Frontal cortex (tissue), 4 donors: ENCODE measurements at places on chromosomes 7 and 10. TPM values are rescaled to one million over a fixed set of nuclear protein-coding genes. Genes with fewer than 3 reads are reported as not detected.
A peak's percentile ranks its signal among the peaks of the same experiment; 100 is the strongest.

- no peak for DNase-seq
Observed at GRCh38 chr7:139589474-139589873, 66.0 kb downstream of the CLEC2L start.

DNA sequence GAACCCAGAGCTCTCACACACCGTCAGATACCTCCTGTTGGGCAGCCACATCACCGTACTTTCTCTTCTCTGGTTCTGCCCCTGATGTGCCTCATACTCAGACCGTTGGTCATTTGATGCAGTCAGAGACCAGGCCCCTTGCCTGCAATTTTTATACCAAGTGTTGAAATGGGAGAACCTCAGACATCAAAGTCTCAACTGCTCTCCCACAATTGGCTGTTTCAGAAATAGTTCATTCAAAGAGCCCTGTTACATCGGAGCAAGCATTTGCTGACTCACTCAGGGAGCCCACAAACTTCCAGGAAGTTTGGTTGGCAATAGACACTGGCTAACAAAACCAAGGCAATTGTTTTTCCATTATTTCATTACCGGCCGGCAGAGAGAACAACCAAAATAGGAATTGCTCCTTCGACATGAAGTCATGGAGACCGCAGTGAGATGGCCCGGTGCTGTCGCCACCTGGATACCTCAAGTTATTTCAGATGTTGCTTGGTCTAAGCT, 33.5 kb upstream of the ADAM12 start:
- no peak for DNase-seq

DNA sequence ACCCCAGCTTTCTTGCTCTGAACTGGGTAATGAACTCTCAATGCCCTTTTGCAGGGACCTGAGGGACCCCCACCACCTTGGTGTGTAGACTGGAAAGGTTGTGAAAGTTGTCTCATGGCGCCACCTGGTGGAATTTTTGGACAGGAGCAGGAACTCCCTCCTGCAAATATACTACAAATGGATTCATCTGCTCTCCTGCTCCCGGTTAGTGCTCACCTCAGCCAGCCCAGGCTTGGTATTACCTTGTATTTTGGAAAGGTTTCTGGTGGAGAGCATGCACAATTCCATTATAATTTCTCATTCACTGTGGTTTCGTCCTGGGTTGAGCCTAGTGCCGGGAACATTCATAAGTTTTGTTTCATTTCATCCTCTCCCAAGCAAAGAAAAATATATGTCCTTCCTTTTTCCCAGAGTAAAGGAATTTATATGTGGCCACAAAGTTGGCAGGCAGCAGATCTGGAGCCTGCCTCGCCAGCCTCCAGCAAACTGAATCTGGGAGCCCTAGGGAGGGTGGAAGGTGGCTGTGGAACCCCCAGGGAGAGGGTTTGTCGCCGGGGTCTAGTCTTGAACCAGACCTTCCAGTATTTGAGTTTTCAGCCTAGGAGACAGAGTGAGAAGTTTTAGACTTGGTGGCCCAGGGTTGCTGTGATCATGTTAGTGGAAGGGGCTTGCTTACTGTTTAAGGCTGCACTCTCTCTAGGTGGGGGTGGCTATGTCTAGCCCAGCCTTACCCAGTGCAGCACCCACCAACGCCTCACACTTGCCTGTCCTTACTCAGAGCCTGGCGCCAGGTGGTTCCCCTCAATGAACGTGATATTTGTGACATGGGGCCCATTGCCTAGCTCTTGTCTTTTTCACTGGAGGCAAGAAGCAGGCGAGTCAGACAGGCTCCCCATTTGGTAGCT, 9.5 kb downstream of the FAM241B start:
- peak; percentile 68 for DNase-seq

DNA sequence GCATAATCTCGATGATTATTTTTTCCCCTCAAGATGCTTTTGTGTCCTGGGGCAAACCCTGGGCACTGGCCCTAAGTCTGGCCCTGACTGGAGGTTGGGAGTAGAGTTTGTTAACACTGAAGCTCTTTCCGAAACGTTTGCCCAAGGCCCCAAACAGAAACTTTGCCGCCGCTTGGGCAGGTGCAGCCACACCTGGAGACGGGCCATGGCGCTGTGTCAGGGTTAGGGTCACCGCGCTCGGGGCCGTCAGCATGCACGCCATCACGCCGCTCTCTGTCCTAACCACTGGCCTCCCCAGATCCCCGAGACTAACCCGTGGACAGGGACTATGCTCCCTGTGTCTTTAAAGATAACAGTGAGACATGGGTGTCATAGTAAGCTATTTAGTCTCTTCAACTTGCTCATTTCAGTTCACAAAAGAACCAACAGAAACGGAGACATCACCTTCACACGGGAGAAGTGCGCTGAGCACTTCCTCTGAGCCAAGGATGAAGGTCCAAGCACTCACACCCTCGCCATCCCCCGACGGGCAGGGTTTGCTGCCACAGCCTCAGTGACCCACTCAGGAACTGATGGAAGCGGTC, 85.3 kb upstream of the DIP2C start:
- DNase-seq: peak; percentile 14

DNA sequence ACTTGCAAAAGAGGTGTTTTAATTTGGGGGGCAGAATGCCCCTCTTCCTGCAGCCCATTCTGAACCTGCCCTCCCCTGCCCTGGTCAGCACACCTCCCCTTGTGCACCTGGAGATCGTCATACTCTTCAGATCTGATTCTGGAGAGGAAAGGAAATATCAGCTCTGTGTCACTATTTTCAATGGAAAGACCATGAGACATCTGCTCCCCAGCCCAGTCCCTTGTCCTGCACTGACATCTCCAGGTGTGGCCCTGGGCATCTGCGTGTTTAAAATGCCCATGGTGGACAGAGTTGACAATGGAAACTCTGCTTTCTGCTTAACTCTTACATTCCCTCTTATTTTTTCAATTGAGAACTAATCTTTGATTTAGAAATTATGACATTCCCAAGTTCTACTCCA, 41.6 kb upstream of the RASGEF1A start:
- DNase-seq: no peak

DNA sequence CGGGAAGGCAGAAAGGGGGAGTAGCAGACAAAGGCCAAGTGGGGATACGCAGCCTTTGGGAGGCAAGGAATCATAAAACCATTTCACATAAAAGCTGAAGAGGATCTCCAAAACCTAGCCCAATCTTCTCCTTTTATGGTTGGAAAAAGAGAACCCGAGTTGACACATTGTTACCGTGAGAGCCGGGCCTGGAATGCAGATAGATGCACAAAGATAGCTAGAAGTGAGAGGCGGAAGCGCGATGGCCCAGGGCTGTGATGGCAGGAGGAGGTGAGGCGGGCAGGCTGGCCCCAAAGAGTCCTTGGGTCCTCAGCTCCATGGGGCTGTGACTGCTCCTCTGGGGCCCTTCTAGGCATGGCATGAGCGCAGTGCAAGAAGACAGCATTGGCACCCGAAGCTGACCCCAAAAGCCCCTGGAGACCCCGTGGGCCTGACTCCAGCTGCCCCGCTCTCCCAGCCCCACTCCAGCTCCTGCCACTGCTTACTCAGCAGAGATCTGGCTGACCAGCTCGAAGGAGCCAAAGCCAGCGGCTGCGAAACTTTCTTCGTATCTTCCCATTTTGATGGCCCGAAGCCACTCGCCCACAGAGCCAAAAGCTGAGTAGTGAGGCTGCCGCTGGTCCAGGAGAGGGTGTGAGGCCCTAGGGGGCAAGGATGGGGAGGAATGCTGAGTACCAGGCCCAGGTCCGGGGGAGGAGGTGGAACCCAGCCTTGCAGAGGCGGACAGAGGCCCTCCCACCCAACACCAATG, 22.5 kb downstream of the EPHB4 start:
- DNase-seq: no peak

DNA sequence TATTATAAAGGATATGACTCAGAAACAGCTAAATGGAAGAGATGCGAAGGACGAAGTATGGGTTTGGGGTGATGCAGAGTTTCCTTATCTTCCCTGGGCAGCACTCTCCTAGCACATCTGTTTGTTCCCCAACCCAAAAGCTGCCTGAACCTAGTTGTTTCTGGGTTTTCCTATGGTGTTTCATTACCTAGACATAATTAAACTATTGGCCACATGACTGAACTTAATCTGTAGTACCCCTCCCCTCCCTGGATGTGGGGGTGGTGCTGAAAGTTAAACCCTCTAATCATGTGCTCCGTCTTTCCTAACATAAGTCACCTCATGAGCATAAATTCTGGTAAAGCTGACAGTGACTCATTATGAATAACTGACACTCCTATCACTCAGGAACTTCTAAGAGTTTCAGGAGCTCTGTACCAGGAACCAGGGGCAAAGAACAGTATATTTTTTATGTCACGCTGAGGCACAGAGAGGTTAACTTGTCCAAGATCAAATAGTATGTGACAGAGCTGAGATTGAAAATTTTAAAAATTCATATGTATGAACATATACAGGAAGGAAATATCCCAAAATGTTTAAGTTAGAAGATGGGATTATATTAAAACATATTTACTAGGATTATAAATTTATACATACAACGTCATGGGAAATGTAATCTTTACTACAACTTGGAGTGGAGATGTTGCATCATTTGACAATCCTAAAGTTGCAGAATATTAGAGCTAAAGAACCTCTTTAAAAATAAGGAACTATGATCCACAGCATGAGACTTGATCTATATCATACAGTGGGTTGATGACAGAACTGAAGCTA, 4.8 kb downstream of the STRIP2 start:
- no peak for DNase-seq

DNA sequence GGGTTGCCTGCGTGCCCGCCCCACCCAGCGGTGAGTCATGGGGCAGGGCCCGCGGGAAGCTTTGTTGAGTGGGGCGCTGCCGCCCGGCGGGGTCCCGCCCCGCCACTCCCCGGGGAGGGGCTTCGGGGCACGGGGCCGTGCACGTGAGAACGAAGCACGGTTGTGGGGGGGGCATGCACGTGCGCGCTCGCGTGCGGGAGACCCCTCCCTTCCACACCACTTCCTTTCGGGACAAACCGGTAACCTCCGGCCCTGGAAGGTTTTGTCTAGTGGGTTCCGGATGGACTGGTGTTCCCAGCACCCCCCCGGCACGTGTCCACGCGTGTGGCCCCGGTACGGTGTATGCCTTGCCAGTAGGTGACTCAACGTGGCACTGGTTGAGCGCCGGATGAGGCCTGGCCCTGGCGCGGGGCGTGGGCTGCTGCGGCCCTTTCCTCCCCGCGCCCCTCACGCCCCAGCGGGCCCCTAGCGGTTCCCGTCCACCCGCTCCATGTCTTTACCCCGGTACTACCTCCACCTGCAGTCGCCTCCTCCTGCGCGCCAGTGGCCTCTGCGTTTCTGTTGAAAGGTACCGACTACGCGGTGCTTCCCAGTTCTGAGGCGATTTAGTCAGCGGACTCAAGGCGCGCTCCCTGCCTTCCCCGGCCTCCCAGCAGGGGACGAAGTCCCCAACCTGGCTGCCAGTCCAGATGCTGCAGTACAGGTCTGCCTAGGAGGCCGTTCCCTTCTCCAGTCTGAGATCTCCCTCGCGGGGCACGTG, 3.1 kb downstream of the ADIRF start:
- peak; percentile 89 for DNase-seq

- no peak for DNase-seq
Observed at GRCh38 chr7:39091774-39092173, 114.1 kb downstream of the POU6F2 start.

The MMRN2 gene
- total RNA-seq: 4.1 TPM

The FANK1 gene
- total RNA-seq: 1.2 TPM

The JAKMIP3 gene
- total RNA-seq: 4.1 TPM

The UNCX gene
- total RNA-seq: not detected

The IMMP2L gene
- total RNA-seq: 9.8 TPM

The SPDYE2 gene
- total RNA-seq: not detected
